ENCODE measurements at places on chromosomes 4 and X.

DNA sequence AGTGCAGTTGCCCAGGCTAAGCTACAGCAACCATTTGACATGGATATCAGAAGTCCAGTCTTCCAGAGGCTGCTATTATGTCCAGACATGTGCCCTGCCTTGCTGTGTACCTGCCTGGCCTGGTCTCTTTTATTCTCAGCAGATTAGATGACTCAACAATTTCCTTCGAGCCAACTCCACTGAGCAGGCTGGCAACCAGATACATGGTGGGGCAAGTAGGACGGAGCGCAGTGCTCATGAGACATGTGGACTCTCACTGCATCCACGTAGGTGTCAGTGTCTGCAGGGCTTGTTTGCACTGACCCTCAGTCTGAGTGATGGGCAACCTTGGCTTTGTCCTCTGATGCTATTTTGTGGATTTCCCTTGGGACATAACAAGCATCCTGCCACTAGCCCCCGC is 7.2 kb upstream of the MAGEA11 start:
- no peak for DNase-seq

GRCh38 chr4:114040319-114041116 is 61.1 kb upstream of the ARSJ start:
- DNase-seq, result no peak

DNA sequence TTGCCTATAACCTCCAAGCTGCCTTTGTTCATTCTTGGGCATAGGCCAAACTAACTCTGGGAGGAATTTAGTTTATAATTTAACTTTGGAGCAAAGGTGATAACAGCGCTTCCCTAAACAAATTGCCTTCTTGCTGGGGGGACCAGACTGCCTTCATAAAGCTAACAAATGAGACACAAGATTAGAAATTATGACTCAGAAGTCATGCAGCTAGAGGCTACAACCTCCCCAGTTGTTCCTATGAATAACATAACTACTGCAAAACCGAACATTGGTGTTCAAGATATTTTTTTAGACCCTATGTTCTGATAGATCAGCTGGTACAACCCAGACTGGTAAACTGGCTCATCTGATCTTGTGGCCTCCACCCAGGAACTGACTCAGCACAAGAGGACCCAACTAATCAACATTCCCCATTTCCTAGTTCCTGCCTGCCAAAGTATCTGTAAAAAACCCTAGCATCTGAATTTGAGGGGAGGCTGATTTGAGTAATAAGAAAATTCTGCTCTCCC is 22.0 kb upstream of the TMPRSS11B start:
- no peak for DNase-seq

- no peak for DNase-seq
These were observed 28.4 kb downstream of the GAGE1 start for GRCh38 chrX:49627086-49627777.

GRCh38 chr4:86091201-86091600 is 268.7 kb downstream of the MAPK10 start:
- no peak for DNase-seq

DNA sequence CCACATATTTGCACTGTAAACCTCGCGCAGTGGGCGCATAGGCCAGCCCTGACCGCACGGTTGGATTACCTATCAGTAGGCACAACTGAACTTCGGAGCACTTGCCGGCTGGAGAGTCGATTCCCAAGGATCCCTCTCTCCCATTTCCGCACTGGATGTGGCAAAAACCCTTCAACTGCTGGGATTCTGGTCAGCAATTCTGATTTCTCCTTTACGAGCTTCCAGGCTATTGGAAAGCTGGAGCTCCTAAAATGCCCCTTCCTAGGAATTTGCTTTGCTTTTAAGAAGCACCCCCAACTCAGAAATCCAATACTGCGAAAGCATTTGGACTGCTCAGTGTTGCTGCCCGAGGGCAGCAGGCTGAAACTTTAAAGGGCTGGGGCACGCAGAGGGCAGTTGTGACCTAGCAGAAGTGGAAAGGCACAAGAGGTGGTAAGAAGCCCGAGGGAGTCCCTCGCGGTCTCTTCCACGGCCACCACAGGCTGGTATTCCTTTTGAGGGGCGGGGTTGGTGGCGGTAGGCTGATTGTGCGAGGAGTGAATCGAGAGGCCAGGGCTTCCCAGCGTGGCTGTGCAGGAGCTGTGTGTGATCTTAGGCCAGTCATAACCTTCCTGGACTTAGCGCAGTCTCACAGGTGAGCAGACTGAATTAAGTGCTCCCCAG is 1.6 kb downstream of the ZAR1 start:
- DNase-seq, result no peak

DNA sequence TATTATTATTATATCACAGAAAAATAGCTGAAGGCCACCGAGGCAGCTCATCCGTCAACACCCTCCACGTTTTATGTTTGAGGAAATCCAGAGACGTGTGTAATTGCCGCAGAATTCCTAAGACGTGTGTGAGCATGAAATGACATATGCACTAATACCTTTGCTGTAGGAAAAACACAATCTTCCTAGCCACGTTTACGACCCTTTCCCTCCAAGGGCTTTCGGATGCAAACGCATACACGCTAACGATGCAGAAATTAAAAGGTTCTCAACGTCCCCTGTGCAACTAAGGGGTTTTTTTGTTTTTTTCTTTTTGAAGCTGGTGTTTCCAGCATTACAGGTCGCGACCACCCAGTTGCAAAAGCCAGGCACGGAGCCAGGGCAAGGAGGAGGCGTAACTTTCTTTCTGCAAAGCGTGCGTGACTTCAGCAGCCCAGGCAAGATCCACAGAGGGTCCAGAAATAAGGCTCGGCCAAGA is 33.8 kb downstream of the CRLF2 start:
- peak; percentile 54 for DNase-seq

- no peak for DNase-seq
These were observed 41.1 kb upstream of the ANKRD17 start for GRCh38 chr4:73299548-73300280.

DNA sequence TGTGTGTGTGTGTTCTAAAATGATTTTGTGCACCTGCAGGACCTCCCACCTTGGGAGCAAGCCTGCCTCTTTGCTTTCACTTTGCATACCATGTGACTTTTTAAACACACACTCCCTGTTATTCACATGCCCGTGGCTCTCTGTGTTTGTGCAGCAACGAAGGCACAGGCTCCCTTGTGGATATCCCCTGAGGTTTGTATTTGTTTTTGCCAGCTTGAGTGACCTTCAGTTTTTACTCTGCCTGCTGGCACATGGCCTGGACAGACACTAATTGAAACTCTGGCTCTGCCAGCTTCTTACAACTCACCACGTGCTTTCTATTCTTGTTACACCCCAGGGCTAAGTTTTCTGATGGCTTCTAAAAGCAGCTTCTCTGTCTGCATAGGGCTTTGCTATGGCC is 885.8 kb downstream of the SH3BGRL start:
- DNase-seq, result no peak

DNA sequence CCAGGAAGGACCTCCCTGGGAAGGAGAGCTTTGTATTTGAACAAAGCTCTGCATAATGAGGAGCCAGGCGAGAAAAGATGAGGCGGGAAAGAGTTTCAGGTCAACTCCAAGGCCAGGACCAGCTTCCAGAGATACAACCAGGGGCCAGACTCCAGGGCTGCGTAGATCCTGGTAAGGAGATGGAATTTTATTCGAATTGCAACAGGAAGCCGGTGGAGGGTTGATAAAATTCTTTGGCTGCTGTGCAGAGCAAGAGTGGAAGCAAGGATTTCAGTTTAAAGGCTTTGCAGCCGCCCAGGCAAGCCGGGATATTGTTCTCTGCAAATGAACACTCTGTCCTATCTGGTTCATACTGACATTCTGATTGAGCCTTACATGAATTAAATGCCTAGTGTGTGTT is 40.2 kb upstream of the CBR4 start:
- DNase-seq, result no peak

- DNase-seq, result no peak
These were observed 95.4 kb upstream of the ADRA2C start for GRCh38 chr4:3670521-3671519.

GRCh38 chr4:17166954-17167353 is 268.5 kb upstream of the LDB2 start:
- DNase-seq, result no peak

- DNase-seq, result no peak
These were observed 128.2 kb upstream of the ENPEP start for GRCh38 chr4:110347805-110348204.

- DNase-seq, result peak; percentile 66
These were observed 729 bp upstream of the IRF2 start for GRCh38 chr4:184475096-184475461.

DNA sequence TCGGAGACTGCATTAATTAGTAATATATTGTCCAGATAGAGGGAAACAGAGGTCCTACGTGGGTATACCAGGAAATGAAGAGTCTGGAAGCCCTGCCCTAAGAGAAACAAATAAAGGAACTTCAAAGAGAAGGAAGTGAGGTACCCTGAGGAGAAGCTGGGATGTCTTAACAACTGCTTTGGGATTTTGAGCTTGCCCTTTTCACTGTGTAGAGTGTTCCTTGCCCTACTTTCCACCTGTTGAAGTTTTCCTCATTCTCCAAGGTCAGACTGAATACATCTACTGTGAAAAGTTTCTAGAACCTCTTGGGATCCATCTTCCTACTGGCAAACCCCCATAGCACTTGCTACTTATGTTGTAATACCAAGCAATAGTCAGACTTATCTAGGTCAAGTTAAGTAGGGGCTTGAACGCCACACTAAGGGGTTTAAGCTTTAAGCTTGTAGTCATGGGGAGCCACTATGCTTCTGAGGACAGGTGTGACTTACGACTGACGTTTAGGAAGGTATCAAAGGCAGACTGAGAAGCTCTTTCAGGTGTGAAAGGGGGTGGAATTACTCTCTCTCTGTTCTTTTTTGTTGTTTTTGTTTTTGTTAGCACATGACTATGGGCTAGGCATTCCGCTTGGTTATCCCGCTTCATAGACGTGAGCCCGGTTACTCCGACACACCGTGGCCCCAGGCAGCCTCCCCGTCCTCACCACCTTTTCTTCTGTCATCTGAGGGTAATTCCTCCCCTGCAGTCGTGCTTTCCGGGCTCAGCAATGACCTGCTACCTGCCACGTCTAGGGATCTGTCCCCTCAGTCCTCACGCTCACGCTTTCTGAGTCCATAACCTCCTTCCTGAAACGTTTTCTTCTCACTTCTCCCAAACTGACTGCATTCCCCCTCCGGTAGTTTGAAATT is 959 bp upstream of the REST start:
- DNase-seq, result peak; percentile 33

GRCh38 chr4:8594097-8595038 is 1.8 kb downstream of the CPZ start:
- DNase-seq, result peak; percentile 38

DNA sequence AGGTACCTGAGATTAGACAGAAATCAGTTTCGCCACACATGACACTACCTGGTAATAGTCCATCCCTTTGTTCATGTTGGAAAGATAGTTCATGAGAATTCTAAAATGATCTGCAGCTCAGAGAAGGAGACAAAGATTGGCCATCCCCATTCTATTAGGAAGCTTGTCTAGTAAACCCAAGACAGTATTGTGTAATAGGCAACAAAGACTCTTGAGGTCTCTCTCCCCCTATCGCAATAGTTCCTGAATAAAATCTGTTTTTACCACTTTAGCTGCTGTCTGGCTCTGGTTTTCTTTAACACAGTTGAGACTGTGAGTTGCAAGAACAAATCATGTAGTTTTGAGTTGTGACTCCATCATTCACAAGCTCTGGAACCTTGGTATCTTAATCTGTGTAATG is 14.8 kb upstream of the BBS7 start:
- no peak for DNase-seq

- DNase-seq, result no peak
These were observed 1319.7 kb upstream of the TENM3 start for GRCh38 chr4:180923486-180923885.

DNA sequence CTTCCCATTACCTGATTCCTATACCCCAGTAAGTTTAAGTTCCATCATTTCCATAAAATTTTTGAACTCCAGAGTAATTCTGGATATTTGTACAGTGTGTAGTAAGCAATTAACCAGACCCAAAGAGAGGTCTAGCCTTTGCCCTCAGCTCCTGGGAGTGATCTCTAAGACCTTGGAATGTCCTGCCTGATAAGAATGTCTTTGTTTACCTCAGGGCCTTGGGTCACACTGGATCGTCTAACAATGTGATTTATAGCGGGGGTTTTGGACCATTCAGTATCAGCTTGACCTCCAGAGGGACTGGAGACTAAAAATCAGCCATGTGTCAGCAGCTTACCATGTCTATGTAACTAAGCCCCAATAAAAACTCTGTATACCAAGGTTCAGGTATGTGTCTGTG is 330.9 kb upstream of the PPP1R2C start:
- no peak for DNase-seq

DNA sequence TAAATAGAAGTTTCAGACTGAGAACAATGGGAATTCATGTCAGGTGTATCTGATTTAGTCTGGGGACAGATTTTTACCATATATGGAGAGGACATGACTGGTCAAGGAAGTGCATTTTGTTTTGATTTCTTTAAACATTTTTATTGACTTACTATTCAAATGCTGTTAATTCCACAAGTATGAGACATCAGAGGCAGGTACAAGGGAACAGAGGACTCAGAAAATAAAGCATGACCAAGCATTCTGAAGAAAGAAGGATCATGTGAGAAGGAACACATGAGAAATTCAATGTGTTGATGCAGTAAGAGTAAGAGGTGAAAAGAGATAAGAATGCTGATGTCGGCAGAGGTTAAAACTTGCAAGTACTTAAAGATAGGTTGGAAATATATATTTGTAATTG is 1452.6 kb downstream of the PCDH7 start:
- DNase-seq, result no peak
